ENCODE measurements at places on chromosomes 1 and 21. TPM values are rescaled to one million over a fixed set of nuclear protein-coding genes. Genes with fewer than 3 reads are reported as not detected.

The TEDDM1 gene
- not detected for total RNA-seq

The HENMT1 gene
- 6.7 TPM for total RNA-seq

The FCGR2B gene
- total RNA-seq = not detected

The RNU1-1 gene
- total RNA-seq = under 0.01 TPM

The FCGR1A gene
- not detected for total RNA-seq
